ENCODE measurements at places on chromosomes 12 and 14.

DNA sequence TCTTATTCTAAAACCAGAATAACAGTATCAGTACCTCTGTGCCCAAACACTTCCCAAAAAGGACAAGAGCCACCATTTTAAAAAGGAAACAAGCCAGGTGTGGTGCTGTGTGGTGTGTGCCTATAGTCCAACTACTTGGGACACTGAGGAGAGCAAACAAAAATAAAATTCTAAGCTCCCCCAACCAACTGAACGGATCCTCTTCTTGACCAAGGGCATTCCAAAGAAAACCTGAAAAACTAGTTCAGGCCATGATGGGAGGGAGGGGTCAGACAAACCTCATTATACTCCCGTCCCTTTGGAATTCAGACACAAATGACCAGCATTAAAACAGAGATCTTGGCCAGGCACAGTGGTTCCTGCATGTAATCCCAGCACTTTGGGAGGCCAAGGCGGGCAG is 20.5 kb downstream of the SLC11A2 start:
- no peak for DNase-seq

GRCh38 chr12:53221203-53222080 is 10.6 kb downstream of the RARG start:
- peak; percentile 78 for DNase-seq

DNA sequence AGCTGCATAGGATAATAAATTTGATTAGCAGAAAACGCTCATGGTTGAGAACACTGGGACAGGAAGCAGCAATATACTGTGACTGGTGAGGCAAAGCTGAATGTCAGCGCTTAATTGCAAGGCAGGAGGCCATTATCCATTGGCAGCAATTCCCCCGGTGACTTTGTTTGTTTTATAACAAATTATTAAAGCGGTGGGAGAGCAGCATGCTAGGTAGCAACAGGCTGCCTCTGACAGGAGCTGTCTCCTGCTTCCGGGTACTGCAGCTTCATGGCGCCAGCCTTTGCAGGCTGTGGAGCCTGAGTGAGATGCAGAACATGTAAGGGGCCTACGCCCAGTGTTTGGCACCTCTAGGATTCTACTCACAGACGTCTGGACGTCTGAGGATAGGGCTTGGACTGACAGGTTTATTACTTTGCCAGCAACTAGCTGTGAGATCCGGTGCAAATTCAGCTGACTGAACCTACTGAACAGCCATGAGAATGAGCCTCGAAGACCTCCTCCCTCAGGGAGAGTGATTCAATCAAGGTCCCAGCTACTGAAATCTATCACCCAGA is 82.1 kb upstream of the SSTR1 start:
- DNase-seq: no peak

- no peak for DNase-seq
These were observed 32.0 kb upstream of the LRRK2 start for GRCh38 chr12:40192704-40193255.

- DNase-seq: no peak
These were observed 2.7 kb downstream of the ANKRD33 start for GRCh38 chr12:51890511-51891171.

- no peak for DNase-seq
These were observed 447.4 kb downstream of the SLC16A7 start for GRCh38 chr12:60043236-60043635.

- no peak for DNase-seq
These were observed 46.5 kb downstream of the BTBD7 start for GRCh38 chr14:93286212-93286890.

DNA sequence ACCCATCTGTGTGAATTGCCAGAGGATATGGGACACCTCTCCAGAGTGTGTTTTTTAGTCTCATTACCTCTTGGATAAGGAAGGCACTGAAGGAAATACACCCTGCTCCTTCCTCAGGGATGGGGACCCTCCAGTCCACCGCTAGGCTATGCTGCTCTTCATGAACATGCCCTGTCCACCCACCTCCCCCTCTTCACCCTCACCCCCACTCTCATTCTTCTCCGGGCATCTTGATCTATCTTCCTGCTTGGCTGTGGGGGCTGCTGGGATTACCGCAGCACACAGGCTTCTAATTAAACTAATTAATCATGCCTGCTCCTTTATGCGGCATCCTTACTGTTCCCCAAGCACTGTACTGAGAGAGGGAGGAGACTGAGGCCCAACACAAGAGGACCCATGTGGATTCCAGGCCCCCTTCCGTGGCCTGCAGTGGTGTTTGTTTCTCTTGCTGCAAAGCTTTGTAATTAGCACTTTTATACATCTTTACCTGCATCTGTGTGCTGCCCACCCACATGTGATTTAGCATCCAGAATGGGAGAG is 7.6 kb upstream of the PDE1B start:
- DNase-seq: no peak

GRCh38 chr12:91249054-91249453 is 66.4 kb upstream of the DCN start:
- DNase-seq: no peak

- no peak for DNase-seq
These were observed 58.4 kb upstream of the DIO3 start for GRCh38 chr14:101502761-101503392.

DNA sequence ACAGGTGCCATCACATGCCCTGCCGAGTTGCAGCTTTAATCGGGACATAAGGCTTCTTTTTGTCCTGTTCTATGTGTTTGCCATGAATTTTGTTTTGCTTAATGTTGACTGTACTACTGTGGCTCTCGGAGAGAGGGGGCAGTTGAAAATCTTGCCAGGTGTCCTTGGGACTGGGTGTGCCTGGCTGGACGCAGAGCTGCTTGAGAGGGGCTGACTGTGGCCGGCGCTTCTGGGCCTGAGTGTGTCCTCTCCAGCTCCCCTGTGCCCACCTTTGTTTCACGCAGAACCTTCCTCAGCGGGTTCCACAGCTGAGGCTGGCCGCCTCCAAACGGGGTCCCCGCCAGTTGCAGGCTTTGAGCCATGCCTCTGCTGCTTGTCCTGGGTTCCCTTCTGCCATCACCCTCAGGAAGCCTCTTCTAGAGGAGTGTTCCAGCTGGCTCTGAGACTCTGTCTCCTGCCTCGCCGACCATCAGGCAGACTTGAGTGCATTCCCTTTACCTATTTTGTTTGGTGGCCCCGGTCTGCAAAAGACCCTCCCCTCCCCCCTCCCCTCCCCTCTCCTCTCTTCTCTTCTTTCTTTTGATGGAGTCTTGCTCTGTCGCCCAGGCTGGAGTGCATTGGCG is 49.7 kb downstream of the DDX51 start:
- no peak for DNase-seq

DNA sequence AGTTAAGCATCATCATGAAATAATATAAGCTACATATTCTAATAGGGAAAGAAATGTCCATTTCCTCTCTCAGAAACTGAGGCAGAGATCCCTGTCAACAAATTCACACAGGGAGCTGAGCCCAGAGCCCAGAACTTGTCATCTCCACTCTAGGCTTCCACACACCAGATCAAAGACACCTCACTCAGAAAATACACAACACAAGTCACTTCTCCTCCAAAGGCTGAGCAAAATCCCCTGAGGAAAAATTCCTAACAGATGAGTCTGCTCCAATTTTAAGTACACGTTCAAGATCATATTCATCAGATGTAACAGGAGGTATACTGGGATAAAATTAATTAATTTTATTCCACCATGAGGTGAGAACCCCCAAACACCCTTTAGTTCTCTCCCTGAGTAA is 227.3 kb downstream of the DPF3 start:
- DNase-seq: no peak

- no peak for DNase-seq
These were observed 128.3 kb downstream of the SAMD4A start for GRCh38 chr14:54695196-54695595.

- no peak for DNase-seq
These were observed 106.8 kb downstream of the CALM1 start for GRCh38 chr14:90503582-90503981.

DNA sequence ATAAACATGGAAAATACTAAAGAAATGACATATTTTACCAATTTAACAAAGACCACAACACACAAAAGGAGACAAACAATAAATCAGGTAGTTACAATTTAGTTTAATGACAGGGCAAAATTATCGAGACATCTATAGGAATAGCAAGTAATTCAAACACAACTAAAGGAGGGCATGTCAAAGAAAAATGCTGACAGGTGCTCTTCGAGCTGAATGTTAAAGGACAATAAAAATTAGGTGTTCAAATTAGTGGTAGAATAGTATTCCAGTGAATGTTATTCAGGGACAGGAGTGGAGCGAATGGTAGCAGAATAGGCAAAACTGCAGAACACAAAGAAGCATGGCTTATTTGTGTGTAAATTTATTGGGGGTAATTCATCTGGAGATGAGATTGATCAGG is 1004.3 kb upstream of the FBXO33 start:
- DNase-seq: peak; percentile 63

DNA sequence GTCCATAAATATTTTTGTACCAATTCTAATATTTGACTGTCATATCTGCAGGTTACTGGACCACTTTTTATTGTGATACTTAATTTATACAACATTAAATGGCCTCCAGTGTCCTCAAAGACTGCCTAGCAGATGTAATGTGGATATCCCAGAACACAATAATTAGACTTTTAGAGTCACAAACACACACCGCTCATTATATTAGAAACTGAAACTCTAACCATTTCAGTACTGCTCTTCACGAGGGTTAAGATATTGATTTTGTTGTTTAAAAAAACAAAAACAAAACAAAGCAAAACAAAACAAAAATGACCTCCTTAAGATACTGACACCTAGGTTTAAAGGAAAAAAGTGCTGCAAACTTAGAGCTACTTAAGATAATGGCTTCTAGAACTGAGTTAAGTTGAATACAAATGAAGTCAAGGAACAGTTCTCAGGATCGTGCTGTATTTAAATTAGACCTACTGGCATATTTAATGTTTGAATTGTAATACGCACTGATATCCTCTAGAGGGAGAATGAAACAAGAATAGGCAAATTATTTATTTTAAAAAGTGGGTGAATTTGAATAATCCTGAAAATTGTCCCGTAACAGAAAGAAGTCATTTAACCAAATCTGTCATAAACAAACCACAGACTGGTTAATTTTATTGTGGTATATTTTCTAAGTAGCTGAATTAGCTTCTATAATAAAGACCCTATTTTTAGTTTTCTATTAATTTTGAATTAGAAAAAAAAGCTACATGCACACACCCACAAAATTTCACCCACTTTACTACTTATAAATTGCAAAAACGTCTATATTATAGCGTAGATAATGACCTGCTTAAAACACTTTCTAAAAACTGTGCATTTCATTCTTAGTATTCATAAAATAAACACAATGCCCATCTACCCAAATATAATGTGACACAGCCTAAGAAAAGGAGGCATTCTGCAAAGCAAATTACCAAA is 395.2 kb upstream of the DCN start:
- DNase-seq: no peak

DNA sequence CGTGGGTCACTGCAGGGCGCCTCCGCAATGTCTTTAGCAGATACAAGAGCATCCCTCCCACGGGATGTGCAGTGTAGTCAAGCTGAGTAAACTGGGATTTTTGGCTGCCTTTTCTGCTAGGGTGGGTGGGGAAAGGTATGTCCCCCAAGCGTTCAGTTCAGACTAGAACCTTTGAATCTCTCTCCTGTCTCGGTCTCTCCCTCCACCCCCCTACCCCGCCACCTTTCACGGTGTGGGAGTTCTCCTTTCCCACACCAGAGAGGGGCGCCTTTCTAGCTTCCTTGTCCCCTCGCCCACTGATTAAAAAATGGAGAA is 525 bp upstream of the FAR2 start:
- DNase-seq: no peak

GRCh38 chr12:120257041-120257821 is 8.3 kb downstream of the PXN start:
- DNase-seq: no peak

- DNase-seq: no peak
These were observed 170.6 kb upstream of the CRY1 start for GRCh38 chr12:107263980-107264379.
